ENCODE measurements at places on chromosomes 4 and X.
A peak's percentile ranks its signal among the peaks of the same experiment; 100 is the strongest.

GRCh38 chr4:4780729-4781244 is 78.7 kb upstream of the MSX1 start:
- DNase-seq = no peak

- DNase-seq = no peak
Observed at GRCh38 chr4:168887809-168888208, 122.2 kb downstream of the CBR4 start.

- DNase-seq = no peak
Observed at GRCh38 chr4:150173982-150174398, 95.7 kb downstream of the DCLK2 start.

DNA sequence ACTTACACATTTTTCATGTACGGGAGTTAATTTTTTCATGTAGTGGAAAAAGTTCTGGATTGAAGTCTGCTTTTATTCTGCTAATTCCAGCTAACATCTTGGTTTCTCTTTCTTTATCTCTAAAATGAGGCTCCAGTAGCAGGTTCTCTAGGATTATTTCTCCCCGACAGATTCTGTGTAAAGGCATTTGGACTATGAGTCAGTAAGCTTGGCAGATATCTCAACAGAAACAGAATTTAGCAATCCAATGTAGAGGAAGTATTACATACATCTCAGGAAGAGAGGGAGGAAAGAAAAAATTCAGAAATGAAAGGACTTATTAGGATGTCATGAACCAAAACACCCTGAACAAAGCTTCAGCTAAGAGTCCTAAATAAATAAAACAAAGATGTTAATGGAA is 1682.3 kb upstream of the TENM3 start:
- DNase-seq = peak; percentile 11

DNA sequence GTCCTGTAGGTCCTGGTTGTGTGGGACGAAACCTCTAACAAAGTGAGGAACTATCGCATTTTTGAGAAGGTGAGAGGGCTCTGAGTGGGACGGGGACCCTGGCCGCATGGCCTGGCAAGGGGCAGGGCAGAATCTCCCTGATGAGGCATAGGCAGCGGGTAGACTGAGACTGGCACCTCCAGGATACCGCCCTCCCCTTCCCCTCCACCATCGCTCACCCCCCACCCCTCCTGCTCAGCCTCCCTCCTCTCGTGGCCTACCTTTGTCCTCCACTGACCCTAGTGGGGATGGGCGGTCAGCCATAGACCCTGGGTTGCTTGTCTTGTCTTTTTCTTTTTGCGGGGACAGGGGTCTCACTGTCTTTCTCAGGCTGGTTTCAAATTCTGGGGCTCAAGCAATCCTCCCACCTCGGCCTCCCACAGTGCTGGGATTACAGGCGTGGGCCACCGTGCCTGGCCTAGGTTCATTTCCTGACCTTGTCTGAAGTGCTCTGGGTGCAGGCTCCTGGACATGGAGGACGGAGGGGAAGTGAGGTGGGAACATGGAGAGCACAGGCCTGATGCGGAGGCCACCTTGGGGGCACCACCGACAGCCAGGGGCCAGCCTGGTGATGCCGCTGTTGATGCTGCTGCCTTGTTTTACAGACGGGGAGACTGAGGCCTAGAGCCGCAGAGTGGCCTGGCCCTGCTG is 10.5 kb upstream of the ADD1 start:
- DNase-seq = no peak

DNA sequence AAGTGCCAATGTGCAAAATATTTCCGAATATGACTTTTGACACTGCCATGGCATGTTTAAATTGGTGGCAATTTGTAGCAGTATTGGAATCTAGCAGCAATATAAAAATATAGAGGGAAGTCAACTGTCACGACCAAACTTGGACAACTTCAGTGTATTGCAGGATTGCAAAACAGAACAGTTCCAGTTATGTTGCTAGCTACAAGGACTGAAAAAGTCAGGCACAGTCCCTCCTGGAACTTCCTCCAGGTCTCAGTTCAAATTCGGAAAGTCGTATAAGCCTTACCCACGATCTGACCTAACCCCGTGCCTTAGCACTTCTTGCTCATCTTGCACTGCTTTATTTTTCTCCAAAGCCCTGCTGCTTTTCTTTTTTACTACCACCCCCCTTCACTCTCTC is 390.0 kb upstream of the GALNT7 start:
- no peak for DNase-seq

DNA sequence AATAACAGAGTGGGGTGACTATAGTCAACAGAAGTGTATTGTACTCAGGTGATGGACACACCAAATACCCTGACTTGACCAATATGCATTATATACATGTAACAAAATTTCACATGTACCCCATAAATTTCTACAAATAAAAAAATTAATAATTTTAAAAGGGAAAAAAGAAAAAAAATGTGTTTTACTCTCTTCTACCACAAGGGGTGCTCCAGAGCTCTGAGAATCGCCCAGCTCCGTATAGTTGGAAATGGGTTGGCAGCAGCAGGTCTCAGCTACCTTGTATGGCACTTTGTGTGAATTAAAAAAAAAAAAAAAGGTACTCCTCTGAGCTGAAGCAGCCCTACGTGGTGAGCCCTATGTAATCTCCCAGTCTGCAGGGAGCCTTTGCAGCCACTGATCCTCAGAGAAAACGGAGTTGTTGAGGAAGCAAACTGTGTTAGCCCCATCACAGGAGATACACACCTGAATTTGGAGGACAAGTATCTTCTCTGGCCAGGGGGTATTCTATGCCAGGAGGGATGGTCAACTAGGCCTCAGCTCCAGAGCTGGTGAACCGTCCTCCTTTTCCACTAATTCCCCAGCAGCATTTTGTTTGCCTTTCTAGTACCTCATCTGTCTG is 17.2 kb upstream of the POLA1 start:
- peak; percentile 43 for DNase-seq

- DNase-seq = no peak
Observed at GRCh38 chr4:4752576-4753401, 106.7 kb upstream of the MSX1 start.

DNA sequence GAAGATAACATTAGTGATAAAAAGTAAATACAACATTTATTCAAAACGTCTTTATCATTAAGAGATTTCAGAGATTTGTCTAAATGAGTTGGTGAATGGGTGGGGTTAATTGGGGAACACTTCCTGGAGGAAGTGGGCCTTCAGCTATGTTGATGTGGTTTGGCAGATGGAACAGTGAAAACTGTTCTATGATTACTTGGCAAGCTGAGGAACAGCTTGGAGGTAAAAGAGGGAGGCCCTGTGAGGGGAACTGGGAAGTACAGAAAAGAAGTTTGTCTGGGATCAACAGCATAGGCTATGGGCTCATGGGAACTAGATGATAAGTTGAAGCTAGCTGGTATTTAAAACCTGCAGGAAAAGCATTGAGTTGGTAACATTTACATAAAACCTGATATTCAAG is 26.0 kb downstream of the OCRL start:
- DNase-seq = no peak

DNA sequence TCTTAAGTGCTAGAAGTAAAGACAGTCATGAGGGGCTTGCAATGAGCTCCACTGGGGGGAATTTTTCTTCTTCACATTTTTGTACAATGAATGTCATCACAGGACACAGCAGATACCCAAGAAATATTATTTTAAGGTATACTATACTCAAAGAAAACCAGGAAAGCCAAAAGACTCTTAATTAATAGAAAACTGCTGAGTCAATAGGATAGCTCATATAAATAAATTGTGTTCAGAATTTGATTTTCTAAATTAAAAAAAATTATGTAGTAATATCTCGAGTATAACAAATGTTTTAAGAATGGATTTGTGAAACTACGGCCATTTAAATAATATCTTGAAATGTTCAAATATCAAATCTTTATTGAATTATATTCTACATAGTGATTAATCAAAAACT is 25.7 kb upstream of the CXCL8 start:
- DNase-seq = no peak

DNA sequence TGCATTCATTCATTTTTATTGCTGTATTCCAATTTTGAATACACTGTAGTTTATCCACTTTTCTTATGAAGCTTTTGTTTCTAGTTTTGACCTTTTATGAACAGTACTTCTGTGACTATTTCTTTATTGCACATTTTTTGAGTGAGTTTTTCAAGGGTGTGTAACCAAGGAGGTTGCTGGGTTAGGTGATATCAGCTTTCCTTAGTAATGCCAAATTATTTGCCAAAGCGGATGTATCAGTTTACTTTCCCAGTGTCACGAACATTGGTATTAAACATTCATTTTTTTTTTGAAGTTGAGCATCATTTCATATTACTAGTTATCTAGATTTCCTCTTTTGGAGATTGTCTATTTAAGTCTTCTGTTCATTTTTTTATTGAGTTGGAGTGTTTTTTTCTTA is 32.9 kb downstream of the STIM2 start:
- DNase-seq = no peak

DNA sequence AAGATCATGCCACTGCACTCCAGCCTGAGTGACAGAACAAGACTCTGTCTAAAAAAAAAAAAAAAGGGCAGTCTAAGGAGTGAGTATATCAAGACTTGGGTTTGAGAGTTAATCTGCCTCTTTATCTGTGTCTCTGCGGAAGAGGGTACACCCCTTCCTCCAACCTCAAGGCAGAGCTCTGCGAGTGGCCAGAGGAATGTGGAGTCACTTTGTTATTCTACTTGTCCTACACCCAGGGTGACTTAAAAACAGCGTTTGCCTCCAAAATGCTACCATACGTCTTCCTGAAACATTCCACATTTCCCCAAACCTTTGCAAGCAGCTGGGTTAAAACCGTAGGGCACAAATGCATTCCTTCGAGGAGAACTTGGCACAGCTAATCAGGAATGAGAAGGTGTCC is 199.9 kb downstream of the SHOX start:
- no peak for DNase-seq

DNA sequence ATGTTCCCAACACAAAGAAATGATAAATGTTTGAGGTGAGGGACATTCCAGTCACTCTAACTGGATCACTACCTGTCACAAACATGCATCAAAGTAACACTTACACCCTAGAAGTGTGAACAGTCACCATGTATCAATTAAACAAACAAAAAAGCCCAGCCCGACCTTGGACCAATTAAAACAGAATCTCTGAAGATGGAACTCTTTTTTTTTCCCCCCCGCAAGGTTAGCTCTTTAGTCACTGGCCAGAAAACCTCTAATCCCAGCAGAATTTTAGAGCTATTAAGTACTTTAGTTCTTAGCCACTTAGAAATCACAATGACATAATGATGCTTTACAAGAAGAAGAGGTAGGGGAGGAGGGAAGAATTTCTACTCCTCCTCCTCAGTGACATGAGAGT is 154.5 kb downstream of the PALLD start:
- no peak for DNase-seq

GRCh38 chr4:104593019-104593418 is 98.3 kb upstream of the CXXC4 start:
- peak; percentile 24 for DNase-seq

GRCh38 chrX:130691576-130691975 is 211.4 kb downstream of the ENOX2 start:
- no peak for DNase-seq

DNA sequence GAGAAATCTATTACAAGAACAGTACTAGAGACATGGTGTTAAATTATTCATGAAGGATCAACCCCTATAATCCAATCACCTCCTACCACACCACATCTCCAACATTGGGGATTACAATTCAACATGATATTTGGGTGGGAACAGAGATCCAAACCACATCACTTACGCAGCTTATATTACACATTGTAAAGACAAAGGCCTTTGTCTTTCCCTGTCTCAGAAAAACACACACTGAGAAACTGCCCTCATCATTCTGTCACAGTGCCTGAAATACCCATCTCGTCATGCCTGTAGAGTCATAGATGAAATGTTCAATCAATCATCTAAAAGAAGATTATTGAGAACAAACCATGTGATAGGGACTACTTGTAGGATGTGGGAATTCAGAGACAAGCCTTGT is 558.8 kb upstream of the GRIA3 start:
- no peak for DNase-seq

- no peak for DNase-seq
Observed at GRCh38 chr4:168487282-168488035, 7.2 kb upstream of the DDX60L start.

DNA sequence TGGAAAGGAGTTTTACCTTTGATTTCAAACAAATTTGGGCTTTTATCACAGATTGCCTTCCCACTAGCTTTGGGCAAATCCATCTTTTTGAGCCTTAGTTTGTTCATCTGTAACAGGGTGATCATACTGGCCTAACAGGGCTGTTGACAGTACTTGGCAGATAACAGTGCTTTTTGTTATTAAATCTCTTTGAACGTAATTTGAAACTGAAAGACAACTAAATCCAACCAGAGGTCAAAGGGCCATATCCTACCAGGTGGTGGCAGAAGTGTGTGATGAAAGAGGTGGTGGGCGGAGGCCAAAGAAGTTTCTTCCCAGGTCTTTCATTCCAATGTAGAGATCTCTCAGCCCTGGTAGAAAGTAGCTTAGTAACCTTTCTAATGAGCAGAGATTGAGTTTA is 35.2 kb upstream of the TADA2B start:
- DNase-seq = no peak

DNA sequence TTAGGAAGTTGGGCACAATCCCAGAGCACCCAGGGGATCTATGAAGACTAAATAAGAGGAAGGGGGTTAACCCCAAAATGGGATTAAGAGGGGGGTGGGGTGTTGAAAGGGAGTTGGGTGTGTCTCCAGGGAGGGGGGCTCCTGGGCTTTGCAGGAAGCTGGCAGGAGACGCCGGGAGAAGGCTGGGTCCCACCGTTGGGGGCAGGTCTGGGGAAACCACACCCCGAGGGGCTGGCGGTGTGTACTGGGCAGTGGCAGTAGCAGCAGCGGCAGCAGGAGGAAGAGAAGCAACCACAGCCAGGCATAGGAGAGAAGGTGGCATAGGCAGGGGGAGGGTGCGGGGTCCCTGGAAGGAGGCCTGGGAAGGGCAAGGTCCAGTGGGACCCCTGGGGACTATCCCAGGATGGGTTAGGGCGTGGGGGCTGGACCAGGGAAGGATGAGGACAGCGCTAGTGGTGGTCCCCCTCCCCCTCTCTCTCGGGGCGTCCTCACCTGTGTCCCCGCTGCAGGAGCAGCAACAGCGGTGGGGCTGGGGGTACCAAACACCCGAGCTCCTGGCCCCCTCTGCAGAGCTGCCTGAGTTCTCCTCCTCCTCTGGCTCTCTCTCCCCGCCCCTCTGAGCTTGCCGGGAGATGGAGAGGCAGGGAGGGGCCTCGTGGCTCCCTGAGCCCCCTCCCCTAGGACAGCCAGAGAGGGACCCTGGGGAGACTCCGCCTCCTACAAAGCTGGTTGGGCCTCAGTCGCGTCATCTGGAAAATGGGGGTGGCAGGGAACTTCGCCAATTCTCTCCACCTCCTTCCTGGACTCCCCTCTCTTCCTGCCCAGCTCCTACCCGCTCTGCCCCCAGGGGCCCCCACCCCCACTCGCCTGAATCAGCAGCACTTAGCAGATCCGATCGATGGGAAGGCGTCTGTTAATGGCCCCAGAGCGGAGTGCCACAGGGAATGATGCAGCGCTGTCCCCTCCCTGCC is at the start of gene KCND1:
TSS of gene KCND1 (minus strand) at position 596 of the 971 bp plus-strand sequence. CDS start 1,573 bp downstream, outside the sequence.
- peak; percentile 38 for DNase-seq

GRCh38 chr4:85127653-85128052 is 161.2 kb upstream of the WDFY3 start:
- DNase-seq = peak; percentile 36

Data from hepatocyte (in vitro differentiated cells).